ENCODE measurements at places on chromosomes 7 and 10.
A peak's percentile ranks its signal among the peaks of the same experiment; 100 is the strongest.

- H3K4me1 ChIP-seq = no peaks in the 10 kb centered on the region
- H3K27me3 ChIP-seq = no peaks in the 10 kb centered on the region
- no peak for DNase-seq
Measured at GRCh38 chr10:119754085-119754484, 28.2 kb downstream of the INPP5F start.

GRCh38 chr10:47040681-47041080, 129.5 kb downstream of the PTPN20 start:
- no peaks in the 10 kb centered on the region for H3K36me3 ChIP-seq
- H3K4me1 ChIP-seq = no peaks in the 10 kb centered on the region
- DNase-seq = no peak
- H3K4me3 ChIP-seq = no peak overlapping the region

DNA sequence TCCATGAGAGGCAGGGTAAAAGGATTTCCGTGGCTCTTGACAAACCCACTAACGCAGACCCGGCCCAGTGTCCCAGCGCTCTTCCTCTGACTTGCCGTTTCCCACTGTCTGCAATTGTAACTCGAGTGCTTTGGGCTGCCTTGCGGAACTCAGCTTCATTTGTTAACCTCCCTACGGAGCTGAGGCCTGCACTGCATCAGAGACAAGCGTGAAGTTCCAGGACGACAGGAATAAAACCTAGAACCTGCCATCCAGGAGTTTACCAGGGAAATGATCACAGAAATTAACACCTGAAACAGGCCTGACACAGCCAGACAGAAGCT, 76.2 kb downstream of the SFMBT2 start:
- no peak overlapping the region for H3K4me3 ChIP-seq
- H3K27ac ChIP-seq = no peak overlapping the region
- H3K36me3 ChIP-seq = no peaks in the 10 kb centered on the region

- H3K36me3 ChIP-seq = no peaks in the 10 kb centered on the region
- no peak for DNase-seq
- no peak overlapping the region for H3K27ac ChIP-seq
- H3K27me3 ChIP-seq = no peaks in the 10 kb centered on the region
- H3K4me3 ChIP-seq = no peak overlapping the region
- no peaks in the 10 kb centered on the region for H3K4me1 ChIP-seq
Measured at GRCh38 chr10:23630376-23630775, 191.5 kb downstream of the OTUD1 start.

DNA sequence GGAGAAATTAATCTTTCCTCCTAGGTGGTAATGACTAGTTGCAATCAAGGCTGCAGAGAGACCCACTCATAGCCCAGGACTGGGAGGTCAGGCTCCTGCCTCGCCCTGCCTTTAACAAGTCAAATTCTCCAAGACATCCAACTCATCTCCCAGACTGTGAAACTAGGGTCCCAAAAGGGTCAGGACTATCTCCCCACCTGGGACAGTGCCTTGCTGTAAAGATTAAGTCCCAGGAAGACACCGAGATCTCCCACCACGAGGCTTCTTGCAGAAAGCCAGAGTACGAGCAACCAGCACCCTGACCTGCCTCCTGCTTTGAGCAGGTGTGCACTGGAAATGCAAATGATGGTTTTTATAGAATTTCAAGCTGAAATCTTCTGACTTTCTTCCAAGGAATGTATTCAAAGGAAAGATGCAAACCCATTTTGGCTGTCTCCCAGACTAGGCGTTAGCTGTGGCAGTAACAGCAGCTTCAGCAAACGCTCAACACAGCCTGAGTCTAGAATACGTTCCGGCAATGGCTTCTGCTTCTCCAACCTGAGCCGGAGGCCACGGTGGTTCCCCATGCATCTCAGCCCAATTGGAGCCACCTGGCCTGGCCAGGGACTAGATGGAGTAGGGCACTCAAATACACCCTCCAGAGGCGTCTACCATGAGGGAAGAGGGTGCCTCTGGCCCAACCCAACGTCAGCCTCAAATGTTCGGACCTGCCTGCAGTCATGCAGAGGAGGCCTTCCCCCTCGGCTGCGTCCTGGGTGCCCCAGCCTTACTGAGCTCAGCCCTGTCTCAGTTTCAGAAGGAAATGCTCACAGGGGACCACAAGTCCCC, 170.4 kb downstream of the PRKAG2 start:
- H3K27me3 ChIP-seq = no peaks in the 10 kb centered on the region
- H3K4me3 ChIP-seq = no peak overlapping the region
- H3K4me1 ChIP-seq = no peaks in the 10 kb centered on the region
- no peak overlapping the region for H3K27ac ChIP-seq

GRCh38 chr10:62250594-62251198, 17.9 kb downstream of the RTKN2 start:
- H3K27me3 ChIP-seq = no peaks in the 10 kb centered on the region
- H3K36me3 ChIP-seq = no peaks in the 10 kb centered on the region
- no peak overlapping the region for H3K27ac ChIP-seq
- no peak for DNase-seq
- no peak overlapping the region for H3K4me3 ChIP-seq
- H3K4me1 ChIP-seq = no peaks in the 10 kb centered on the region

DNA sequence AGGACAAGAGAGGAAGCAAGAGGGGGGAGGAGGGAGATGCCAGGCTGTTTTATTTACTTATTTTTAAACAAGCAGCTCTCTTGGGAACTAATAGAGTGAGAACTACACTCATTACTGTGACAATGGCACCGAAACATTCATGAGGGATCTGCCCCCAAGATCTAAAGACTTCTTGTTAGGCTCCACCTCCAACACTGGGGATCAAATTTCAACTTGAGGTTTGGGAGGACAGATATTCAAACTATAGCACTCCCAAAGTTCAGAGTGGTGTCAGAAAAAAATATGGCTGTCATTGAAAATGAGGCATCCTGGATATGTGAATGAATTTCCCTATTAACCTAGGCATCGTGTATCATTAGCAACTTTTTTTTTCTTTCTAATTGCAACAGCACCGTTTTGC, 145.5 kb downstream of the ABCA13 start:
- no peaks in the 10 kb centered on the region for H3K27me3 ChIP-seq
- no peak overlapping the region for H3K27ac ChIP-seq
- no peaks in the 10 kb centered on the region for H3K36me3 ChIP-seq
- H3K4me3 ChIP-seq = no peak overlapping the region
- H3K4me1 ChIP-seq = no peaks in the 10 kb centered on the region

DNA sequence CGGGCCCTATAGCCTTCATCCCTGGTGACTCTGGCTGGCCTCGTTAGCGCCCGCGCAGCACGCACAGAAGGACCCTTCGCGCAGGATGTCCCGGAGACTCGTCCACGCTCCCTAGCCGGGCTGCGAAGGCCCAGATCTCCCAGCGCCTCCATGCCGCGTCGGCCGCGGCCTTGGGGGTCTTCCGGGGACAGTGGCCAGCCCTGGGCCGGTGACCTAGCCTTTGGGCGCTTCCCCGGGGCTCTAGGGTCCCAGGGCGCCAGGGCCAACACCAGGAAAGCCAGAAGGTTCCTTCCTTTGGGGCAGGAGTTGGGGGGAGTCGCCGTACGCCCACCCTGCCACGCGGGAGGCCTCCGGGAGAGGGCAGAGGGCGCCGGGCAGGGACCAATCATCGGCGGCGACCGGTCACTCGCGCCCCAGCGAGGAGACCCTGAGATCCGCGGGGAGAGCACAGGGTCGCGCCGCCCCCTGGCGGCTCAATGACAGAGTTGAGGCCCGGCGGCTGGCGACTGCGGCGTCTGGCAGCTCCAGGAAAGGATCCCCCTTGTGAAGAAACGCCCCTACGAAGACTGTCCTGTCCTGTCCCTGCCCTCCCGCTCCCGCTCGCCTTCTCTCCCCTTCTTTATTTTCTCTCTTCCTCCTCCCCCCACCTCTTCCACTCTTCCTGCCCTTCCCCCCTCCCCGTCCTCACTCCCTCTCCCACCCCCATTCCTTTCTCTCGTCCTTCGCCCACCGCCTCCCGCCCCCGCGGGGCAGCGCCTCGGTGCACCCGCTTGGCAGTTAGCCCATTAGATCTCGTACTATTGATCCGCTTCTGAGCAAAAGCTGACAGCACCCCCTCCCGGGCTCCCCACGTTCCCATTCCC, 62.3 kb upstream of the LBX1 start:
- H3K4me1 ChIP-seq = peaks cover 26% of the 10 kb centered on the region
- H3K27ac ChIP-seq = no peak overlapping the region
- DNase-seq = no peak
- H3K4me3 ChIP-seq = peak overlapping the region; percentile 46

- H3K36me3 ChIP-seq = no peaks in the 10 kb centered on the region
- H3K27me3 ChIP-seq = no peaks in the 10 kb centered on the region
- H3K4me1 ChIP-seq = peaks cover 11% of the 10 kb centered on the region
- H3K4me3 ChIP-seq = no peak overlapping the region
- DNase-seq = no peak
Measured at GRCh38 chr10:74799721-74800221, 26.6 kb upstream of the KAT6B start.

DNA sequence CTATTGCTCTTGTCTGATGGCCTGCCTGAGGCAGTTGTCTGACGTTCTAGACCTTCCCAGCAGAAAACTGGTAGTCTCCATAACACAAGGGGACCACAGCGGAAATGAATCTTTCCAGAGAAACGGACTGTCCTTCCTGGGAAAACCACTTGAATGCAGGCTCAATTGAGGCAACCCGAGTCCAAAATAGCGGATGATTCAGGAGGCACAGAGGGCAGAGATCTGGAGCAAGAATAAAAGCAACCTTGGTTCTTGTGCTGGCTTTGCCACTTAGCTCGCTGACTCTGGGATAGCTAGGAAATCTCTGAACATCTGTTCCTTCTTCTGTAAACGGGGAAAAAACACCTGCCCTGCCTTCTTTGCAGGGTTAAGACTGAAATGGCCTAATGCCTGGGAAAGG, 178.8 kb downstream of the NEURL1 start:
- peaks cover 79% of the 10 kb centered on the region for H3K36me3 ChIP-seq
- no peak overlapping the region for H3K27ac ChIP-seq
- H3K4me3 ChIP-seq = no peak overlapping the region
- no peaks in the 10 kb centered on the region for H3K27me3 ChIP-seq

GRCh38 chr7:18352339-18353255, 143.0 kb upstream of the HDAC9 start:
- no peaks in the 10 kb centered on the region for H3K4me1 ChIP-seq
- H3K4me3 ChIP-seq = no peak overlapping the region
- no peaks in the 10 kb centered on the region for H3K27me3 ChIP-seq
- no peaks in the 10 kb centered on the region for H3K36me3 ChIP-seq
- no peak for DNase-seq

- no peaks in the 10 kb centered on the region for H3K4me1 ChIP-seq
- DNase-seq = no peak
- no peak overlapping the region for H3K4me3 ChIP-seq
- H3K36me3 ChIP-seq = no peaks in the 10 kb centered on the region
- H3K27ac ChIP-seq = no peak overlapping the region
Measured at GRCh38 chr10:4685491-4685890, 140.5 kb upstream of the AKR1E2 start.

DNA sequence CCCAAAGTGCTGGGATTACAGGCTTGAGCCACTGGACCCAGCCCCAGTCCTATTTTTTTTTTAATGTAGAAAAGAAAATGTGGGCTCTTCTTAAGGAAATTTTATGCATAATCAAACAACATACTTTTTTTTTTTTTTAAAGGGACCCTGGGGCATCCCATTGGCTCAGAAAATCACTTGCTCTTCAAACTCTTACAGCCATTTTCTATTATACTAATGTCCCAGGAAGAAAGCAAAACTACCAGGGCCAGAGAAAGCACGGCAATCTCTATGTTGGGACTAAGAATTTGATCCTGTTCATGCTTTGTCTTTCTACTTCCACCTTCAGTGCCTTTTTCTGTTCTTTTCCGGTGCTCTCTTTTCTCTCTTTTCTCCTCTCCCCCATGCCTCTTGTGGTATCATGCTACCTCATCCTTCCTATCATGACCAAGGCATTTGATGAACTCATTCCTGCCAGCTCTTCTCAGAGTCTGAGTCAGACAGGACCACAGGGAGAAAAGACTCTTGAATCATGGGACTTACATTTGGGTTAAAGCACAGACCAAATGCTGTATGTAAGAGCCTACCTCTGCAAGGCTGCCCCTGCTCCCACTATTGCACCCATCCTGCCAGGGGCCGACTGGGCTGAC, 76.4 kb upstream of the CCNY start:
- no peaks in the 10 kb centered on the region for H3K36me3 ChIP-seq
- no peaks in the 10 kb centered on the region for H3K4me1 ChIP-seq
- DNase-seq = no peak
- no peak overlapping the region for H3K27ac ChIP-seq
- no peak overlapping the region for H3K4me3 ChIP-seq

DNA sequence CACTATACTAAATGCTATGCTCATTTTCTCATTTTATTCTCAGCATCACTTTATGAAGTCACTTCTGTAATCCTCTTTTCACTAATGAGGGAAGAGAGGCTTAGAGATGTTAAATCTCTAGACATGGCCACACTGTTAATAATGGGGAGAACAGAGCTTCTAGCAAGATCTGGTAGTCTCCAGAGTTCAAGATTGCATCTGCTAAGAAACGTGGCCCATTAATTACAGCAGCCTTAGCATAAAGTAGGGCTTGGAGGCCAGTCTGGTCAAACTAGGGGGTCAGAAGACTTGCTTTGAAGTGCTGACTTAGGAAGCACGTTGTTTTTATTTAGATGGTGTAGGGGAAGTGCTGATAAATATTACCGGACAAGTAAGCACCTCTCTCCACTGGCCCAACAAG, 29.3 kb downstream of the ARL4A start:
- H3K27me3 ChIP-seq = no peaks in the 10 kb centered on the region
- no peaks in the 10 kb centered on the region for H3K36me3 ChIP-seq
- H3K4me1 ChIP-seq = peaks cover 92% of the 10 kb centered on the region
- no peak for DNase-seq
- H3K4me3 ChIP-seq = no peak overlapping the region

GRCh38 chr10:75408911-75409885, 7.6 kb upstream of the ZNF503 start:
- H3K27me3 ChIP-seq = no peaks in the 10 kb centered on the region
- H3K4me3 ChIP-seq = peak overlapping the region; percentile 89
- H3K27ac ChIP-seq = peak overlapping the region; percentile 99
- H3K4me1 ChIP-seq = peaks cover 23% of the 10 kb centered on the region

DNA sequence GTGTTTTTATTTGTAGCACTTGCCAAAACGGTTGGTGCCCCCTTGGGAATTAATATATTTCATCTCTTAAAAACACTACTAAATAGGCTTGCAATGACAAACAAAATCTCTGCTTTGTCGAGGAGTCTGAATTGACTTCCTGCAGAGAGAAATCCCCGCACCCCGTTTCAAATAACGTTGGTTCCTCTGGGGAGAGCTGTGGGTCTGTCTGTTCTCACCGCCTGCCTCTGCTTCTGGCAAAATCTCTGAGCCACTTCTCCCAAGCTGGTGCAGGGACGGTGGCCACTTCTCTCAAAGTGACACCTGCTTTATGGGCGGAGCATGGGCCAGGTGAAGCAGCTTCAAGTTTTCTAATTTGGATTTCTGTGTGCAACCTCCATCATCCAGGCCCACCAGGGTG, 186.3 kb upstream of the ADARB2 start:
- H3K36me3 ChIP-seq = no peaks in the 10 kb centered on the region
- no peak overlapping the region for H3K27ac ChIP-seq
- no peak for DNase-seq

- H3K4me1 ChIP-seq = peaks cover 26% of the 10 kb centered on the region
- no peak for DNase-seq
- H3K36me3 ChIP-seq = no peaks in the 10 kb centered on the region
- H3K27me3 ChIP-seq = peaks cover 18% of the 10 kb centered on the region
- no peak overlapping the region for H3K4me3 ChIP-seq
Measured at GRCh38 chr10:84185526-84186175, 8.7 kb upstream of the CDHR1 start.
